Gastroesophageal sphincter (tissue), 4 donors: ENCODE measurements at places on chromosomes 4 and X.
A peak's percentile ranks its signal among the peaks of the same experiment; 100 is the strongest.

DNA sequence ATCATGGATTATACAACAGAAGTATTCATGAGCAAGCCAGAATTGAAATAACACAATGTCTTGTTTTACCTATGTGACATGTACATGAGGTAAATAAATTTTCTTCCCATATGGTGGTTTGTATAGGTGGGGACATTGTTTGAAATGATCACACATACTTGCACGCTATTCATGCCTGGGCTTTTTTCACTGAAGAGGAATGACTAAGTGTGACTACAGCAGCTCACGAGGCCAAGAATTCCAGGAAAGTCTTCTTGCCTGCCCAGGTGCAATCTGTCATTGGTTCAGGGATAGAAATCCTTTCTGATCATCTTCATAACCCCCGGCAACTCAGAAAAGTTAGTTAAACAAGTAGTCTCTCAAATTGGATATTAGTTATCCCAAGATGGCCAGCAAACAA lies 36.3 kb upstream of the AREG start:
- no peaks in the 10 kb centered on the region for H3K27me3 ChIP-seq
- H3K27ac ChIP-seq, result no peak overlapping the region
- no peaks in the 10 kb centered on the region for H3K4me1 ChIP-seq
- H3K4me3 ChIP-seq, result no peak overlapping the region
- ATAC-seq, result no peak

GRCh38 chr4:83387012-83387411 lies 52.4 kb upstream of the HPSE start:
- no peak overlapping the region for H3K4me3 ChIP-seq
- ATAC-seq, result no peak
- no peak overlapping the region for H3K27ac ChIP-seq
- no peaks in the 10 kb centered on the region for H3K4me1 ChIP-seq

DNA sequence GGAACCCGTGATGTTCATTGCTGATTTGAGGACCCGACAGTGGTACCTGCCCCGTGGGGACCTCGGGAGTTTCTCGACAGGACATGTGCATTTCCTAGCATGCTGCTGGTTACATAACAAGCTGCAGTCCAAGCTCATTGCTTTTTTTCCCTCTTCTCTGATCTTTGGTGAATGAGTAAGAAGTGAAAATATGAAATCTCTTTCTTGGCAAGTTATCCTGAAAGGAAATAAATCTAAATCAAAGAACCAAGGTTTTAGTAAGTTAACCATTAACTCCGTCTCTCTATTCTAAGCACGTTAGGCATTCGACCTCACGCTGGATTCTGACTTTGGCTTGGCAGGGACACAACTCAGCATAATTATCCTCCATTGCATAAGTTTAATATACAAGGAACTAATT lies 86.6 kb downstream of the STK32B start:
- no peak for ATAC-seq
- H3K4me3 ChIP-seq, result no peak overlapping the region
- H3K4me1 ChIP-seq, result no peaks in the 10 kb centered on the region
- no peaks in the 10 kb centered on the region for H3K36me3 ChIP-seq

GRCh38 chr4:151575646-151576045 lies 166.7 kb downstream of the FHIP1A start:
- no peak overlapping the region for H3K4me3 ChIP-seq
- no peaks in the 10 kb centered on the region for H3K36me3 ChIP-seq
- no peak overlapping the region for H3K27ac ChIP-seq
- H3K27me3 ChIP-seq, result no peaks in the 10 kb centered on the region
- no peak for ATAC-seq

DNA sequence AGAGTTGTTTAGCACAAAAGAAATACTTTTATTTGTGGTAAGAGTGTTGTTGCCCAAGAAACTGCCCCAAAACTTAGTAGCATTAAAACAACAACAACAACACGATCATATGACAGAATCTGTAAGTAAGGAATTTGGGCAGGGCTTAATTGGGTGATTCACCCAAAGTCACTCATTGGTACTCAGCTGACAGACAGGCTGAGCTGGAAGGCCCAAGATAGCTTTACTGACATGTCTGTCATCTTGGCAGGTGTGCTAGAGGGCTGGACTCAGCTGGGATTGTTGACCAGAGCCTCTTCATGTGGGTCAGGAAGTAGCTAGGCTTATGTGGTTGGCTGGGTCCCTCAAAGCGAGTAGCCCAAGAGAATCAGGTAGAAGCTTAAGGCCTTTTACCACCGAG lies 52.3 kb downstream of the KIAA0232 start:
- H3K27me3 ChIP-seq, result no peaks in the 10 kb centered on the region
- H3K4me1 ChIP-seq, result peaks cover 5% of the 10 kb centered on the region
- peaks cover 44% of the 10 kb centered on the region for H3K36me3 ChIP-seq
- H3K27ac ChIP-seq, result no peak overlapping the region

DNA sequence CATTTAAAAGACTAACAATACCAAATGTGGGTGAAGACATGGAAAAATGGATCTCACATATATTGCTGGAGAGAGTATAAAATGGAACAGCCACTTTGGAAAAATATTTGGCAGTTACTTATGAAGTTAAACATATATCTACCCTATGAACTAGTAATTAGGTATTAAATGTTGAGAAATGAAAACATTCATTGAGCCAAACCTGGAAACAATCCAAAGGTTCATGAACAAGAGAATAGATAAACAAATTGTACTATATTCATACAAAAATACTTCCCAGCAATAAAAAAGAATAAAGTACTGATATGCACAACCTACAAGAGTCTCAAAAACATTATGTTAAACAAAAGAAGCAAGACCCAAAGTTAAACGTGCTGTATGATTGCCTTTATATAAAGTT lies 4.0 kb upstream of the EGF start:
- H3K4me1 ChIP-seq, result no peaks in the 10 kb centered on the region
- H3K4me3 ChIP-seq, result no peak overlapping the region
- no peaks in the 10 kb centered on the region for H3K27me3 ChIP-seq

- no peaks in the 10 kb centered on the region for H3K36me3 ChIP-seq
- ATAC-seq, result peak; percentile 66
- peak overlapping the region; percentile 58 for H3K27ac ChIP-seq
Observed at GRCh38 chr4:85842540-85842939, 367.6 kb downstream of the ARHGAP24 start.

GRCh38 chr4:40749717-40750460 lies at the start of gene NSUN7:
TSS of gene NSUN7 (plus strand) at chr4:40749955. CDS start at chr4:40750694, 739 bp downstream.
- H3K4me1 ChIP-seq, result peaks cover 20% of the 10 kb centered on the region
- no peaks in the 10 kb centered on the region for H3K36me3 ChIP-seq
- peak within 1 kb of the TSS; percentile 61 for H3K4me3 ChIP-seq

- H3K36me3 ChIP-seq, result no peaks in the 10 kb centered on the region
- H3K27ac ChIP-seq, result peak overlapping the region; percentile 61
- peak; percentile 89 for ATAC-seq
- no peak overlapping the region for H3K4me3 ChIP-seq
Observed at GRCh38 chr4:128600996-128601871, 208.3 kb upstream of the JADE1 start.

DNA sequence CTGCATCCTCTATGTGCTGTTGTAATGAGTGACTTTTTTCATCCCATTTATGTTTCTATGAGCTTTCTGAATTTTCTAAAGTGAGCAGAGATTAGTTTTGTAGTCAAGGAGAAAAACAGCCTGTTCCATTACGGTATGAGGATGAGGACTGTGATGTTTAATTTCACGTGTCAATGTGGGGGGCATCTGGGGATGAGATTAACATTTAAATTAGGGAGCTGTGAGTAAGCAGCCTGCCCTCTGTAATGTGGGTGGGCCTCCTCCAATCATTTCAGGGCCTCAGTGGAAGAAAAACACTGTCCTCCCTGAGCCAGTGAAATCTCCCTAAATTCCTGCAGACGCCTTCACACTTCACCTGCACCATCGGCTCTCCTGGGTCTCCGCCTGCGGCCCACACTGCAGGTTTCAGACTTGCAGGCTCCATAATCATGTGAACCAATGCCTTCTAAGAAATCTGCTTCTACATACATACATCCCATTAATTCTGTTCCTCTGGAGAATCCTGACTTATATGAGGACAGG lies 121.7 kb downstream of the AFAP1 start:
- H3K27ac ChIP-seq, result peak overlapping the region; percentile 82
- peaks cover 69% of the 10 kb centered on the region for H3K4me1 ChIP-seq
- ATAC-seq, result no peak
- H3K4me3 ChIP-seq, result no peak overlapping the region
- H3K36me3 ChIP-seq, result no peaks in the 10 kb centered on the region
- H3K27me3 ChIP-seq, result no peaks in the 10 kb centered on the region

GRCh38 chr4:42750091-42750490 lies 93.2 kb upstream of the ATP8A1 start:
- H3K27ac ChIP-seq, result no peak overlapping the region
- no peak overlapping the region for H3K4me3 ChIP-seq
- ATAC-seq, result no peak
- H3K4me1 ChIP-seq, result no peaks in the 10 kb centered on the region
- H3K27me3 ChIP-seq, result no peaks in the 10 kb centered on the region
